SIG-M5 (cell line): ENCODE measurements at places on chromosomes 11 and 22.

DNA sequence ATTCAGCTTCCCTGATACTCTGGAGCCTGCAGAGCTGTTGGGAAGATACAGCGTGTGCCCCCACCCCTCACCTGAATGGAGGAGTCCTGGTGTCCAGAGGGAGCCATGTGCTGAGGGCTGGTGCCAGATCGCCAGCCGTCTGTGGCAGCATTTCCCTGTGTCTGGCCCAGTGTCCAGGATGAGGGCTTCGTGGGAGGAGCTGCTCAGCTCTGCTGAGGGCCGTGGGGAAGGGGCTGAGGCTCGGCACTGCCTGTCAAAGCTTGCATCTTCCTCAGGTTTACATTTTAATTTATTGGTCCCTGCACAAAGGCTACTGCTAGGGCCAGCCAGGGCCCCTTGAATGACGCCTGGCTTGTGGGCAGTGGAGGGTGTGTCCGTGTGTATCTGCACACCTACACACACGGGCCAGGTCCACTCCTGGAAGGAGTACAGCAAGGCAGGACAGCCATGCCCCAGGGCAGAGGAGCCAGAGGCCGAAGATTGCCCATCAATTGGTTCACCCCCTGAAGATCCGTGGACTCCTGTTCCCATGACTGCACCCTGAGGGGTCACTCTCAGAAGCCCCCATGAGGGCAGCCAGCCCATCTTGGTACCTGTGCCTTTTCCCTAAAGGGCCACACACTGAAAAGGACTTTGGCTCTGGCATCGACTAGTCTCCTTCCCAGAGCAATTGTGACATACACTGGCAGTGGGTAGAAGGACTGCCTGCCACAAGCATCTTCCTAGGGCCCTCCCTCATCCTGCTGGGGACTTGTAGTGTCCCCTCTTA, 107.7 kb upstream of the PARVA start:
- DNase-seq, result no peak

DNA sequence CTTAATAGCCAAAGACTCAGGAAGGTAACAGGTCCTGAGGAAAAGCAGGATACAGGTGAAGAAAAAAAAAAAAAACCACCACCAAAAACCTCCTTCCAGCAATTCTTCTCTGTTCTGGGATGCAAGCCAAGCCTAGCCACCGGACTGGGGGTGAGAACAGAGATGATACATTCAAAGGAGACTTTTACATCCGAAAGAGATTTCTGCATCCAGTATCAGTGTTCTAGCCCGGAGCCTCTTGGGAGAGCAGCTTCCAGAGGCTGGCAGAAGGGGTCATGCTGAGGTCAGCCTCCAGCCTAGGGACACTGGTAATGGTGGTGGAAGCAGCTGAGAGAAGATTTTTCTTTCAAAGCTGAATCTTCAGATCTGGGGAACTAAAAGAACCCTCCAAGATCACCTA, 76.2 kb downstream of the KCNC1 start:
- DNase-seq, result no peak

- no peak for DNase-seq
These were observed 80.8 kb downstream of the ZC3H12C start for GRCh38 chr11:110173811-110174644.

- DNase-seq, result no peak
These were observed 180.6 kb downstream of the ADAMTS15 start for GRCh38 chr11:130629039-130629438.

- DNase-seq, result no peak
These were observed 73.7 kb downstream of the MN1 start for GRCh38 chr22:27727673-27728451.

DNA sequence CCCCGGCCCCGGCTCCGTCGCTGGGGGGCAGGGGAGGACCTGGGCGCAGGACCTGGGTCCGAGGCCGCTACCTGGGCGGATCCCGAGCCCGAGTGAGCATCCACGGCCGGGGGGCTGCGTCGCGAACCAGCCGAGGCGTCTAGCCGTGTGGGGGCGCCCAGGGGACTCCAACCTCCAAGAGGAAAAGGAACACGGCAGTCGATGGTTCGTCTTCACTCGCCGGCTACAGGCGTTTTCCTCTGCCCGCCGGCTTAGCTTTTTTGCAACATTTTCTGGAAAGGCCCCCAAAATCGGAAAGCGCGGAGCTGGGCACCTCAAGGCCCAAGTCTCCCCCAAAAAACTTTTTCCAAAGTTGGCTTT, 666 bp downstream of the PDGFB start:
- no peak for DNase-seq

DNA sequence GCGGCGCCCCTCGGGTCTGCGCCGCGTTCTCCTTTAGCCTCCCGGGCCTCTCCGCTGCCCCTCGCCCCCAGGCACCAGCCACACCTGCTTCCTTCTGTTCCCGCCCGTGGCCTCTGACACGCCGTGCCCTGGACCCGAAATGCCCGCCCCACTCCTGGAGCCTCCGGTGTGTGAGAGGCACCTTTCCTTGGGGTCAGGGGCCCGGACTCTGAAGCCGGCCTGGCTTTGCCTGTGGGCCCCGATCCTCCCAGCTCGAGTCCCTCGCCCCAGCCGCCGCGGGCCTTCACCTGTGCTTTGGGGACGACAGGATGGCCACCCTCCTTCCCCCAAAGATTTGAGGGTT, 661 bp upstream of the CDPF1 start:
- DNase-seq, result no peak

DNA sequence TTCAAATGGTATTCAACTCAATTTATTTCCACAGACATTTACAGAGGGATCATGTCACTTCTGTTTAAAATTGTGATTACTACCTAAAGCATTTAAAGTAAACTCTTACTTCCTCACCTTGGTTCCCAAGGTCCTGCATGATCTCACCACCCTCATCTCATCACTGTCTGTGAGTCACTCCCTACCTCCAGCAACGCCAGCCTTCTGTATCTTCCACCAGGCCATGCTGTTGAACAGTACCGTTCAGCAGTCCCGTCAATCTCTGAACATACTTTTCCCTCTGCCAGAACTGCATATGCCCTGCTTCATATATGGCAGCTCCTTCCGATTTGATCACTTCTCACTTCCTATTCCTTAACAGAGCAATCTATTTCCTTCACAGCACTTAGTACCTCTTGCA, 2.0 kb downstream of the FBXO3 start:
- DNase-seq, result no peak

DNA sequence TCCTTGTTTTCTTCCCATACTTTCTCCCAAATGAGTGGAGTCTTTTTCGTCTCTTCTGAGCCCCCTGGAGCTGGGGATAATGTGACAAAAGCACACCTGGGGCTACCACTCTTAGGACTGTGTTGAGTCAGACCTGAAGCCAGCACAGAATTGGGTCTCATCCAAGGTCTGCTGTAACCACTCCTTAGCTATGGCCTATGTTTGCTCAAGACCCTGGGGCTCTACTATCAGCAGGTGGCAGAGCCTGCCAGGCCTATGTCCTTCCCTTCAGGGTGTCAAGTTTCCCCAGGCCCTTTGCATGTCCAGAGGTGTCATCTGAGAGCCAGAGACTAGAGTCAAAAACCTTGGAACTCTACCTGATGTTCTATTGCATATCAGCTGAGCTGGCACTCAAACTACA, 335.7 kb downstream of the DDX10 start:
- no peak for DNase-seq

GRCh38 chr11:8273287-8273686, 9.6 kb upstream of the LMO1 start:
- DNase-seq, result no peak

- DNase-seq, result no peak
These were observed 32.3 kb downstream of the PDHX start for GRCh38 chr11:34948696-34949095.

- DNase-seq, result no peak
These were observed 29.3 kb downstream of the RPL3 start for GRCh38 chr22:39289975-39290720.

DNA sequence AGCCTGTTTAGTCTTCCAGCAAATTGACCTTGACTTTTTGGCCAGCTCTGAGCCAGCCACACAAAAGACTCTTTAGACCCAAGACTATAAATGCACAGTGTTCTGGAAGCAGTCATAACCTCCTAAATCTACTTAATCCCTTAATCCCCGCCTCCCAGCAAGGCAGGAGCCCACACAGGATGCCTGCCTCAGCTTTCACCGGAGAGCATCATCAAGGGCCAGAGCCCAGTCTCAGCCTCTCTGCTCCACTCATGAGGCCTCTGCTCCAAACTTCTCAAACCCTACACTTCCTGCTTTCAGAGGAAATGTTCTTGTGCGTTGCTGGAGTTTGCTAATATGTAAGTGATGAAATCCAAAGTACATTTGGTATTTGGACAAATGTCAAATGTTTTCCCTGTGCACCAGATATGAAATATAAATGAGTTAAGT, 57.9 kb upstream of the FSHB start:
- DNase-seq, result no peak

DNA sequence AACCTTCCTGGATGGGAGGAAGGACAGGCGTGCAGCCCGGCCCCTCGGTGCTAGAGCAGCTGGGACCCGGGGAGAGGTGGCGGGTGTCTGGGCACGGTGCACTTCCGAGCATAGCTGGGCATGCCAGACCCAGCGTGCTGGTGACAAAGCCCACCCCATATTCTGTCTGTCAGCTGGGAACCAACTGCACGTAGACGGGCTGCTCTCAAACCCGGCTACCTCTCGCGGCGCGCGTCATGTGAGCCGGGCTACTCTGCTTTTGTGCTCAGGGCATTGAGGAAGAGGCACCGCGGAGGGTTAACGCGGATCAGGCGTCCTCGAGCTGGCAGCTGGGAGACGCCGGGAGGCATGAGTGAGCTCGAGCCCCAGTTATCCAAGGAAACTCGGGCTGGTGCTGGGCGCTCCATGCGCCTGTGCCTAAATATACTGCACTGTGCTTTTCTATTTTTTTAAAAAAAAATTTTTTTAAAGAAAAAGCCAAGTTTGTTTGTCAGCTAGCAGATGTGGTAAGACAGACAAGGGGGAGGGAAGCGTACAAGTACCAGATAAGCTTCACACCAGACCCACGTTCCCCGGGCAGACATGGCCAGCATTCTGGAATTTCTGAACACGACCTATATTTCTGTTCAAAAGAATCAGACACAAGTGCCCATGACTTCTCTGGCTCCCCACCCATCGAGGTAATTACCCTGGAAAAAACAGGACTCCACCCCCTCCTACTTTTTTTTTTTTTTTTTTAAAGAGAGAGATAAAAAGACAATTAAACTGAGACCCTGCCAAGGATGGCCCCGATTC, 425.6 kb downstream of the SHANK2 start:
- DNase-seq, result no peak

DNA sequence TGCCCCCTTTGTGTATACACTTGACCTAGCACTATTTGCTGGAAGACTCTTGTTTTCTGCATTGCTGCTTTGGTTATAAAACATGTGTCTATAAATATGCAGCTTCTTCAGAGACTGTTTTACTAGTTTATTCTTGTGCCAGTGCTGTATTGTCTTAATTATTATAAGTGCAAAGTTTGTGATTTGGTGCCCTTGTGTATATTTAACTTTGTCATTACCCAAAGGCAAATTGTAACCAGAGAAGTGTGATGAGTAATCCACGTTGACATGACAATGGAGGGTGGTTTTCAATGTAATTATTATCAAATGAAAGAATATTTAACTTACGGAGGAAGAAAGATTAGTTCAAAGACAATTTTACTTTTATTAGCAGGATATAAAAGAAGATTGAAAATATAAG, 75.0 kb upstream of the PRODH start:
- DNase-seq, result no peak

DNA sequence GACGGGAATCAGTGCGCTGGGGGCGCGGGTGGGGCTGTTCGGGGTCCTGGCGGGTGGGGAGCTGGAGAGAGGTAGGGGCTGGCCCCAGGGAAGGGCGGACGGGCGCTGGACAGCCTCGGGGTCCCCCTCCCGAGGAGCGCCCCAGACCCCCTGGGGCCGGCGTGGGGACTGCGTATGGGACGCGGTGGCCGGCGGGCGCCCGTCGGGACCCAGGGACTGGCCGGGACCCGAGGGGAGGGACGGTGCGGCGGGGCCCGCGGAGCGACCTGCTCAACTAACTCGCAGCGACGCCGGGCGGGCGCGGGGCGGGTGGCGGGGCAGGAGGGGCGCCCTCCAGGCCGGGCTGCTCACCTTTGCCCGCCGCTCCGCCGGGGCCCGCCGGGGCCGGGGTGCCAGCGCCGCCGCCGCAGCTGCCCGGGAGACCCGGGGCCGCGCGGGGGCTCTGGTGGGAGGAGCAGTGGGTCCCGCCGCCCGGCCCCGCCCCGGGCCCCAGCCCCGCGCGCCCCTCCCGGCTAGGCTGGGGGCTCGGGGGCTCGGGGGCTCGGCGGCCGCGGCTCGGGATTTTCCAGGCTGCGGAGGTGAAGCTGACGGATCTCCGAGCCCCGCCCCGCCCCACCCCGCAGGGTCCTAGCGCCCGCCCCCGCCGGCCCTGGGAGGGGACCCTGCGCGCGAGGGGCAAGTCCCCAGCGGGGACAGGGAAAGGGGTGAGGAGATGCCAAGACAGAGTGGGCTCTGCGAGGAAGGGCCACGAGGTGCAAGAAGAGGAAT, 12.3 kb downstream of the STARD10 start:
- DNase-seq, result no peak

GRCh38 chr11:69938206-69938605, 119.0 kb upstream of the FGF3 start:
- no peak for DNase-seq

DNA sequence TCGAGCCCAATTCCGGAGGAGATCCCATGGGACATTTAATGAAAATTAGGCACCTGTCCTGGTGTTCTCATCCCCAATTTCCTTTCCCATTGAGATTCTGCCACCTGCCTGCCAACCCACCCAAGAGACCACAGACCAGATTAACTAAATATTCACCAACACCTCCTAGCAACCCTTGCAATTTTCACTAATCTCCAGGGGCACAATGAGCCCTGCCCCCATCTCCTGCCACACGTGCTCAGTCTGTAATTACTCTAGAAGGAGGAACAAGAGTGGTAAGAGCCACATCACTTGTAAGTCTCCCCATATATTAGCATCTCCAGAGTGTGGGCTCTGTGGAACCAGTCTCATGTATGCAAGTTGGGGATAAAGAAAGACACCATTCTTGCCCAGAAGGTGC, 38.0 kb downstream of the IL18BP start:
- DNase-seq, result no peak

DNA sequence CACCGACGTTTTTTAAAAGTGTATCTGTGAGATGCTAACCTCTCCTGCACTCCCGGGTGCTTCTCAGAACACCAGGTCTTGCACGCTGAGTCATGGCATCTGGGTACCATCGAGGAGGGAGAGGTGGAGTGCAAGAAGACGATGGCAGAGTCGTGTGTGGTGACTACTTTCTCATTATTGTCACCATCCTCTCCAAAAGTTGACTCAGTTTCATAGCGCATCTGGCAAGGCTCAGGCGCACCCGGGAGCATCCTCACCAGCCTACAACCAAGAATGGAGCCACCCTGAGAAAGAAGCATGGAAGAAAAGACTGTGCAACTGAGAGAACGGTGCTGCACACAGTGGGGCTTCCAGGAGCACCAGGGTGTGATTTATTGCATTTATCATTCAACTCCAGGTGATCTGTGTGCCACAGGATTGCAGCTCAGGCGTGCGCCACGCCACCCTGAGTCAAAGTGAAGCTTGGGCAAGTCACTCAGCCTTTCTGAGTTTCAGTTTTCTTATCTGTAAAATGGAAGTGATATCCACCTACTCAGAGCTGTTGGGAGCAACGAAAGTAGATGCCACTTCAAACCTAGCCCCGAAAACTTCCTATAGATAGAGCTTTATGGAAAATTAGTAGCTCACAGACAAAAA, 65.4 kb downstream of the LINC01488 start:
- no peak for DNase-seq

- DNase-seq, result no peak
These were observed 95.3 kb downstream of the FBXO7 start for GRCh38 chr22:32569956-32570355.
